AG09319 (cell line): ENCODE measurements at places on chromosomes 11 and 22.

GRCh38 chr22:30031764-30032455, 48.4 kb upstream of the HORMAD2 start:
- DNase-seq, result no peak

DNA sequence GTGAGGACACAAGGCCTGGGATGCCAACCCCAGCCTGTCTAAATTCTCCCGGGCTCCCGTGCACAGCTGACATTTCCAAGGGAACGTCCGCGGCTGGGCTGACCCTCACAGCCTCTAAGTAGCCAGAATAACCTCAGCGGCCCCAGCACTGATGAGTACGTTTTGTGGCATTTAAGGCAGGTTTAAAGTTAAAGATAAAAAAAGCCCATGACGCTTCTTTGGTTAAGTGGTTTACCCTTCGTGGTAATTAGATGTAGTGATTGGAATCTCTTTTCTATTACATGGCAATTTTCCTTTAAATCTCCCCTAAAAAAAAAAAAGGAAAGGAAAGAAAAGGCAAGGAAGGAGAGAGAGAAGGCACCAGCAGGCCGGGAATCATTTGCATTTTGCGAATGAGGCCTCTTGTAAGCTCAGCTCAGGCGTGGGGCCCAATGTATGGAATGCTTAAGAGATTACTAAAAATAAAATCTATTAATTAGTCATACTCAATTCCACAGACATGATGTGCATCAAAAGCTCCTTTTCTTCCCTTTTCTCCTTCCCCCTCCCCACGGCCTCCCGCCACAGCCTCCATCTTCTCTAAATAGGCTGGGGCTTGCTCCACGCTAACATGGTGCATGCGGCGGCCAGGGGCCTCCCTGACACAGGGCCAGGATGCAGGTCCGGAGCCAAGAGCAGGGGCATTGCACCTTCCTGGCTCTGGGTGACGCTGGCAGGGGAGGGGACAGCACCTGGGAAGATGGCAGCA, 44.1 kb downstream of the MACROD1 start:
- peak; percentile 11 for DNase-seq

DNA sequence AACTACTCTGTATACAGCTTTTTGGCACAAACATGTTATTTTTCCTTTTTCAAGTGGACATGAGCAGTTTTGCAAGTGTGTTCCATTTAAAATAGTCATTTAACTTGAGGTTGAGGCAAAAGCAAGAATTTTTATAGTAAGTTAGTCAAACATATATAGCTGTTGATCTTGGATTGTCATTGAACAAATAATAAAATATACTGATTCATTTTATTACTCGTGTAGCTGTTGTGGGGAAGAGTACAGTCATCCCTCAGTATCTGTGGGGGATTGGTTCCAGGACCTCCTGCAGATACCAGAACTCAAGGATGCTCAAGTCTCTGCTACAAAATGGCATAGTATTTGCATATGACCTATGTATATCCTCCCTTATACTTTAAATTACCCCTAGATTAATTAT, 45.3 kb downstream of the EXT2 start:
- no peak for DNase-seq

DNA sequence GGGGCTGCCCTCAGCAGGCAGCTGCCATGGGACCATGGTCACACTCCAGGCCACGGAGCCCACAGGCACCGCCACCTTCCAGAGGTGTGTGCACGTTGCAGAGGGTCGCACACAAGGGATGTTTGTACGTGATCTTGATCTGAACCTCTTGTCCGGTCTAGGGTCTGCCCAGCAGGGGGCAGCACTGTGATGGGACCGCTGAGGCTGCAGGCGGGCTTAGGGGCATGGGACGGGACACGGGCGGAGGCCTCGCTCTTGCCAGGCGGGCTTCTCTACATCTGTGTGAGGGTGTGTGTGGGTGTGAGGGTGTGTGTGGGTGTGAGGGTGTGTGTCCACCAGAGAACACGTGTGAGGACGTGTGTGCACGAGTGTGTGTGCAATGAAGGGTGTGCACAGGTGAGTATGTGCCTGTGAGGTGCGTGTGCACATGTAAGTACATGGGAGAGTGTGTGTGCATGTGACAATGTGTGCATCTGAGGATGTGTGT, 52.4 kb downstream of the CACNA1I start:
- no peak for DNase-seq

DNA sequence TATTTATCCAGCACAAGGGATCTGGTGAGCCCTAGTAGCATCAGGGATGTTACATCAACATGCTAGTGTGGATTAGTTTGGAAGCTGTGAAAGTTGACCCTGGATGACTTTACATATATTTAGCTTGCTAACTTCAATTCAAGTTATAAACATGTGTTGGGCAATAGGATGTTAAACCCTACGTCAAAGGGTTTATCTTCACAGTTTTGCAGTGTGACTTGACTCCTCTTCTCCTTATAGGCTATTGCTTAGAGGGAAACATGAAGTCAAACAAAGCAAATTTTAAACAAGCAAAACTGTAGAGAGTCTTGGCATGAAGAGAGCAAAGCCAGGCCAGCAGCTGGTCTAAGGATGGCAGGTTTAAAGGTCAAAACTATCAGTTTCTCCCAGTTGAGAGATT, 11.3 kb upstream of the CTSC start:
- no peak for DNase-seq

DNA sequence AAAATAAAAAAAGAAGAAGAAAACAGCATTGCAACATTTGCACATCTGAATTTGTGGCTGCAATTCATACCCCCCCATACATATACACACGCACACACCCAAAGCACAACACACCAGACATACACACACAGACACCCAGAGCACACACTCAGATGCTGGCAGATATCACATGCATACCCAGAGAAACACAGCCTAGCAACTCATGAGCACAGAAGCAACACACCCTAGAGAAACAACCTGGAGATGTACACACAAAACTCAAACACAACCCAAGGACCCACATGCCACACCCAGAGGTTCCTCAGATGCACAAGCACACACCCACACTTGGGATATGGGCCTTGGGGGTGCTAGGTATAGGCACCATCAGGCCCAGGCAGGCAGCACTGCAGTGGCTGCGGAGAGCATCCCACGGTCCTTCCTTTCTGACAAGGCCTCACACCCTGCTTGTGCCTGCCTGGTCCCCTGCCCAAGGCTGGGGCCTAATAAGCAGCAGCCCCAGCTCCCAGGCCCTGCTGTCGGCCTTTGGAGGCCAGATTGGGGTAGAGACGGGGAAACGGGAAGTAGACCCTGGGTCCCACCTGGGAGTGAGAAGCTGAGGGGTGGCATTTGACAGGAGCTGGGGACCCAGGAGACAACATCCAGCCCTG, 3.1 kb downstream of the CST6 start:
- no peak for DNase-seq

DNA sequence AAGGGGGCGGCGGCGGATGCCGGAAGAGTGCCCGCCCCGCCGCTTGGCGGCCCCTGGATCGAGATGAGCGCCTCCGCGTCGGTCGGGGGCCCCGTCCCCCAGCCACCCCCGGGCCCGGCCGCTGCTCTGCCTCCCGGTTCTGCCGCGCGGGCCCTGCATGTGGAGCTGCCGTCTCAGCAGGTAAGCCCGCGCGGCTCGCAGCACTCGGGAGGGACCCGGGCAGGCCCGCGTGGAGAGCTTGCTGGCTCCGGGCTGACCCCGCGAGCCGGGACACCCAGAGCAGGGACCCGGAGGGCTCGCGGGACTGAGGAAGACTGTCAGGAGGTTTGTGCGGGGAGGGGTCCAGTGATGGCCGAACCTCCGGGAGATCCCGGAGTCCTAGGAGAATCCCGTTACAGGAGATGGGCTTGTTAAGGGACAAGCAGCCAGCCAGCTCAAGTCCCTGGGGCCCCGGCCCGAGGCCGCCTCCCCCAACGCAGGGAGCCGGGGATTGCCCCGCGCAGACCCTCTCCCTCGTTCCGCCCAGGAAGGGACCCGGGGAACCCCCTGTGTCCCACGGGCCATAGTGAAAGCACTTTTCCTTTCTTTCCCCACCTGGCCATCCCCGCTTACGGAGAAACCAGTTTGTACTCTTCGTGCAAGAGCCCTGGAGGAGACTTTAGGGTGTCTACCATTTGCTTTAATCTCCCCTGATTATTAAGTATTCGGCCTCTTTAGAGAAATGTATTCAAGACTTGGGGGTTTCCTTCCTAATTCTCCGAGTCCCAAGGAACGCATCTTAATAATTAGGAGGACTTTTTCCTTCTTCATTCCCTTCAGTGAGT, 547 bp downstream of the UVRAG start:
- DNase-seq, result peak; percentile 3

DNA sequence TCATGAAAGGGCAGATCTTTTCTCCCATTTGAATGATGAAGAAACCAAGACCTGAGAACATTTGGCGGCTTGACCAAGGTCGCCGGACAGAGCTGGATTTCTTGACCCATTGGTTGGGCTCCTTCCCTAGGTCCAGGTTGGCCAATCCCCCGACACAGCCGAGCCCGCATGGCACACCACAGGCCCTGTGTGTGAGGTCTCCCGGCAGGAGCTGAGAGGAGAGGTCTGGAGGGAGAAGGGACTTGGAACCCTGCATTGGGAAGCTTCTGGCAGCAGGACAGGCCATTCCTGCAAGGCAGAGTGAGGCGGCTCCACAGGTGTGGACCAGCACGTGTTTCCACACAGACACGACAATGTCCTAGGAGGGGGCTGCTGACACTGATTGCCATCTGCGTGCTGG, 98.6 kb upstream of the THY1 start:
- DNase-seq, result no peak

GRCh38 chr11:26696330-26696729, 25.5 kb downstream of the SLC5A12 start:
- DNase-seq, result no peak

DNA sequence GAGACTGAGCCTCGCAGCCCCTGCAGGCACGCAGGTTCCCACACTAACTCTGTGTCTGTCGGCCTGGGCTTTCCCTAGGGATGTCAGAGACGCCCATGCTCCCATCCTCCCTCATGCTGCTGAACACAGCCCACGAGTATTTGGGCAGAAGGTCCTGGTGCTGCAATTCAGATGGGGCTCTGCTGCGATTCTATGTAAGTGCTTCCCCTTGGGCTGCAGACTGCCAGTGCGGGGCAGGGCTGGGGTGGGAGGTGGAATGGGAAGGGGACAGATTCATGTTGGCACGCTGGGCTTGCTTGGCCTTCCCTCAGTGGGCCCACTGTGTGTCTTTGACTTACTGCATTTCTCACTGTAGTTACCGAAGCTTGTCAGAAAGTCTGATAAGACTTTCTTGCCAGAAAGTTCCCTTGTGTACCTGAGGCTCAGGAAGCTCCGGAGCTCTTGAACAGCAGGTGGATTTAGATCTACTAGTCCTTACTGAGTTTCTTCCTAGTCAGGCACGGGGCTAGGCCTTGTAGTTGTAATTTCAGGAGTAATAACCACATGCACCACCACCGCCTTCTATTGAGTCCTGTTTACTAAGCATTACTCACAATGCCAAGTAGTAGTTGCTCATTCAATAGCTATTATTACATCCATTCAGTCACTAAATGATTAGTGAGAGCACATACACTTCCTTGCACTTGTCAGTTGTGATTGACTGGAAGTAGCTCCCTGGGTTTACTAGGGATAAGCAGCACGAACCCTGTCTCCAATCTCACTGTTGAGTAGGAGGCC, 65.2 kb downstream of the CABIN1 start:
- no peak for DNase-seq

DNA sequence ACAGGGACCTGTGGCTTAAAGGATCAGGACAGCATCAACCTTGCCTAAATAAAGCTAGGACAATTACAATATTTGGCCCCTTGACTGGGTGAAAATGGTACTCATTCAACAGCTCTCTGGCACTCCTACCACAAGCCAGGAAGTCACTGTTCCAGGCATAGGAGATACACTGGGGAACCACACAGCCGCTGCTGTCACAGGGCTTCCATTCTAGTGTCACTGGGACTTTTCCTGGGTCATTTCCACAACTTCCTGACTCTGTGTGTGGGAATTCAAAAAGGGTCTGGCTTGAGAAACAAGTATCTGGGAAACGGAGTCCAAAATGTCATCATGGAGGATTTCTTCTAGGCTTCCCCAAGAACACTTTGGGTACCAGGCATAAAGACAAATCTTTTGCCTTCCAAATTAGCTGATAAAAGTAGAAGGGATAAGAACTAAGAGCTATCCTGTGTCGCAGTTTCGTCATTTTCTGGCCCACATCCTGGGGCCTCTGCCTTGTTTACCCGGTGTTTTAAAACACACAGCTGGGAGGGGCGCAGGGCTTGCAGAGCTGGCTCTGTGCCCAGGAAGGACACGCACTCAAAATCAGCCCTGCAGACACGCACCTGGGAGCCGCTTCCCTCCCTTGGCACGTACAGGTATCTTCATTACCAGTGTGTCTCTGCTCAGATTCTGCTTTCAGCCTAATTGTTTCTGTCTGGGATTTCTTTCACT, 38.0 kb downstream of the TMEM45B start:
- peak; percentile 27 for DNase-seq

- DNase-seq, result no peak
These were observed 6.7 kb upstream of the SF1 start for GRCh38 chr11:64784813-64785581.

GRCh38 chr11:34924714-34925113, 8.3 kb downstream of the PDHX start:
- no peak for DNase-seq

DNA sequence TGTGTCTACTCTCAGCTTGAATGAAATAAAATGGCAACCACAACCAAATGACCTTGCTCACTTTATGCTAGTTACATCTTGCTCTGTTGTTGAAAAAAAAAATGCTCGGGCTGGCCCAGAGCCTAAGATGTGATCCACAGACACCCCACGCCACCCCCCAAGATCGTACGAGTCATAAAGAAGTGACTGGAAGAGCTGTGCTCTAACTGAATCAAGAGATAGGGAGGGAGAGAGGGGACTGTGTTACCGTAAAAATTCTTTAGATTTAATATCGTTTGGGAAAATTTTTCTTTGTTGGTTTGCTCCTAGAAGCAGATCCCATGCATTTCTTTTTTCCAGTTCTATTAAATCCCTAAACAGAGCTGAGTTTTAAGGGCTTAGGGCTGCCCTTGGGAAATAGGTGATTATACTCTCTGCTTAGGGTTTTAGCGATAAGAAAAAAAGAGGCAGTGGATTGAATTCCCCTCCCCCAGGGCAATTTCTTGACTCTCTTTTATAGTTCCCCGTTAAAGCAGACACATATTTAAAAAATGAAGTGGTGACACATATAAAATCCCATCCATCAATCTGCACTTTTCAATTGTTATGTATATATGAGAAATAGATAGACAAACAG, 14.5 kb downstream of the MAML2 start:
- no peak for DNase-seq

DNA sequence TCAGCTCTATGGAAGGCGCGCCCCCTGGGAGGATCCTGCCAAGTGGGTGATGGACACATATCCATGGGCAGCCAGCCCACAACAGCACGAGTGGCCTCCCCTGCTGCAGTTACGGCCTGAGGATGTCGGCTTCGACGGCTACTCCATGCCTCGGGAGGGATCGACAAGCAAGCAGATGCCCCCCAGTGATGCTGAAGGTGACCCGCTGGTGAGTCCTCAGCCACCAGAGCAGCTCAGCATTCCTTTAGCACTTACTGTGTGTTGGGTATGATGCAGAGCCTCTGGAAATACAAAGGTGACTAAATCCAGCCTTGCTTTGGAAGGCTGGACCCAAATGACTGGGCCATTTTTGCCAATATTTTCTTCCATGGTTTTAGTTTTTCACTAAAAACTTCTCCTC, 45.7 kb downstream of the DBX1 start:
- DNase-seq, result no peak

- DNase-seq, result no peak
These were observed 119.1 kb upstream of the MTNR1B start for GRCh38 chr11:92850296-92850826.
